ENCODE measurements at places on chromosomes 12 and 14. TPM values are rescaled to one million over a fixed set of nuclear protein-coding genes. Genes with fewer than 3 reads are reported as not detected.

- H3K27me3 ChIP-seq: no peaks in the 10 kb centered on the region
- no peak overlapping the region for H3K4me3 ChIP-seq
- no peaks in the 10 kb centered on the region for H3K4me1 ChIP-seq
- no peak for DNase-seq
Observed at GRCh38 chr14:83467811-83468210, 1934.2 kb upstream of the SEL1L start.

GRCh38 chr12:97267594-97268202 is 194.9 kb upstream of the RMST start:
- no peaks in the 10 kb centered on the region for H3K4me1 ChIP-seq
- H3K27me3 ChIP-seq: no peaks in the 10 kb centered on the region
- no peaks in the 10 kb centered on the region for H3K36me3 ChIP-seq
- DNase-seq: no peak
- no peak overlapping the region for H3K27ac ChIP-seq

DNA sequence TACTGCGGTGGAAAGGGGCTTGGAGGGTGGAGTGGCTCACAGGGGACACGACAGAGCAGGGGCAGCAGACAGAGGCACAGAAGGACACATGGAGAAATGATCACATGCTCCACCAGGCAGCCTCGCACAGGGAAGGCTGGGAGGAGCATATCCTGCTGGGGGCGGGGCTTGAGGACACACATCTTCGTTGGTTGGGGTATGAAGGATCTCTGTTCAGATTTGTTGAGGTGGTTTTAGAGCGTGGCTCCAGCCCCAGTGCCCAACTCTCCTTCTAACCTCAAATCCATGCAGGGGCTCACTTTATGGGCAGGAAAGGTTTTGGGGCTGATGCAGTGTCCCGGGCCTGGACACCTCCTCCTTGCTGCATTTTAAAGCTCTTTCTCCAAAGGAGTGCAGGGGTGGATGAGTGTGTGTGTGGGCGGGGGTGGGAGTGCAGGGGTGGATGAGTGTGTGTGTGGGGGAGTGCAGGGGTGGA is 733 bp upstream of the P3H3 start:
- H3K4me3 ChIP-seq: no peak overlapping the region
- no peak overlapping the region for H3K27ac ChIP-seq
- no peaks in the 10 kb centered on the region for H3K36me3 ChIP-seq
- DNase-seq: peak; percentile 83

GRCh38 chr12:23949348-23950209 is at the start of gene SOX5:
Gene SOX5 (minus strand): TSS chr12:23949670. CDS start chr12:23949601, 69 bp downstream.
- peak; percentile 67 for DNase-seq
- no peaks in the 10 kb centered on the region for H3K27me3 ChIP-seq
- no peaks in the 10 kb centered on the region for H3K36me3 ChIP-seq
- peak within 1 kb of the TSS; percentile 49 for H3K4me3 ChIP-seq
- H3K4me1 ChIP-seq: no peaks in the 10 kb centered on the region

GRCh38 chr14:56751471-56751870 is 58.8 kb downstream of the OTX2 start:
- H3K4me3 ChIP-seq: no peak overlapping the region
- H3K27me3 ChIP-seq: no peaks in the 10 kb centered on the region
- H3K4me1 ChIP-seq: no peaks in the 10 kb centered on the region
- H3K27ac ChIP-seq: no peak overlapping the region
- H3K36me3 ChIP-seq: no peaks in the 10 kb centered on the region

GRCh38 chr14:68190032-68190431 is 370.5 kb downstream of the RAD51B start:
- H3K27me3 ChIP-seq: no peaks in the 10 kb centered on the region
- H3K4me3 ChIP-seq: no peak overlapping the region
- DNase-seq: no peak
- H3K27ac ChIP-seq: no peak overlapping the region

DNA sequence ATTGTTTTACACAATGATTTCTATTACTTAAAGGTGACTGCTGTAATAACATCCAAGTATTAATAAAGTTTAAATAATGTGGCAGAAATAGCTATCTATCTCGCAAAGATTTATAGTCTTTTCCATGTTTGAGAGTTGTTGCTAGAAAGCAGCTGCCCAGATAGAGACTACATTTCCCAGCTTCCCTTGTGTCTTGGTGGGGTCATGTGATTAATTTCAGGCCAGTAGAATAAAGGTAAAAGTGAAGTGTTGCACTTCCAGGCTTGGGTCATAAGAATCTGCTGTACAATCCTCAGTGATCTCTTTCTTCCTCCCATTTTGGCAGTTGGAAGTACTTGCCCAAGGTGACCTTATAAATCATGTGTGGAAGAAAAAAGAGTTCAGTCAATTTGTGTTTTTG is 449.7 kb upstream of the USP15 start:
- no peaks in the 10 kb centered on the region for H3K4me1 ChIP-seq
- no peak overlapping the region for H3K27ac ChIP-seq

DNA sequence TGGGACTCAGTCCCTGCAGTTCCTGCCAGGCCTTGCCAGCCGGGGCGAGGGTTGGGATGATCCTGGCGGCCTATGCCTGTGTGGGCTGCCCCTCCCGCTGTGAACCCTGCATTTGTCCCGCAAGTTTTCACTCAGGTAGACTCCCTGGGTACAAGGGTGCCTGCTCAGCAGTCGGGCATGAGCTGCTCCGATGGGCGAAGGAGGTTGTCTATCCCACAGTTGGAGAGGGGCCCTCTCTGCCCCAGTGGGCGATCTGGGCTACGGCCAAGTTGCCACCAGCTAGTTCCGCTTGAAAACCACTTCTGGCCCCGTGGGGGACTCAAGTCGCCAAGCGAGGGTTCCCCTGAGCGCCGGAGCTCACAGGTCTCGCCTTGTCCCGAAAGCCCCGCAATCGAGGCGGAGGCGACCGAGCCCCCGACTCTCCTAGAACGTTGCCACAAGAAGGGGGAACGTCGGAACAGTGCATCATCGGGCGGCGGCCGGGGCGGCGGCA is 365 bp upstream of the TPI1 start:
- no peak for DNase-seq
- peaks cover 56% of the 10 kb centered on the region for H3K36me3 ChIP-seq
- H3K4me3 ChIP-seq: peak overlapping the region; percentile 100
- H3K27me3 ChIP-seq: no peaks in the 10 kb centered on the region
- peaks cover 37% of the 10 kb centered on the region for H3K4me1 ChIP-seq
- H3K27ac ChIP-seq: peak overlapping the region; percentile 96

DNA sequence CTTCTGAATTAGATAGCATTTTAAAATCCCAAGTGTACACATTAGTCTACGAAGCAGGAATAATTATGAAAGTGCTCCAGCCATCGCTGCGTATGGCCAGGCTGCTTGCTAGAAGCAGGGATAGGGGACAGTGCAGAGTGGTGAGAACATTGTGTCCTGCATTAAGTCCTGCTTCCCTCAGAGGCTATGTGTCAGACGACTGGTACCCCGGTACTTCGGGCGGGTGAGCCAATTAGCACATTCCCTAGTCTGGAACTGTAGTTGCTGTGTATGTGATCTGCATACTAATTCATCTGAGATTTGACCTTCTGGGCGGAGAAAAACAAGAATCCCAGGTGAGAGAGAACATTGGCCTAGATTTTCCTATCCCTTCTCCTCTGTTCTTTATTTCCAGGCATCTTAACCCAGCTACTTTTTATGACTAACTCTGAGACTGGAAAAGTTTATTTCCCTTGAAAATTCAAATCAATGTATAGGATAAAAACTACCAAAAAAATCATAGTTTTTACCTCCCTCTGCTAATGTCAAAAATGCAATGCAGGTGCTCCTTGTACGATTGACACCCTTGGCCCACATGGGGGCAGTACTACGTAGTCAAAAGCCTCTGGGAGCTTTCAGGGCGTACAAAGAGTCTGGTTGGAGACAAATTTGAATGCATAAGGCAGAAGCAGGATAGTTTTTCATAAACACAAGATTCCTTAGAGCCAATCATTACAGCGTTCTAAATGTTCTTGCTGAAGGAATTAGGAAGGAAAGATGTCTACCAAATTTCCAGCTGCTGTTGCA is 764.3 kb downstream of the NOVA1 start:
- H3K4me3 ChIP-seq: no peak overlapping the region
- no peaks in the 10 kb centered on the region for H3K36me3 ChIP-seq
- H3K27me3 ChIP-seq: no peaks in the 10 kb centered on the region
- H3K4me1 ChIP-seq: no peaks in the 10 kb centered on the region

GRCh38 chr14:78173346-78174035 is 3.3 kb downstream of the NRXN3 start:
- DNase-seq: no peak
- no peaks in the 10 kb centered on the region for H3K4me1 ChIP-seq
- H3K36me3 ChIP-seq: no peaks in the 10 kb centered on the region
- H3K27ac ChIP-seq: no peak overlapping the region

- H3K4me3 ChIP-seq: no peak overlapping the region
- no peaks in the 10 kb centered on the region for H3K27me3 ChIP-seq
- no peak overlapping the region for H3K27ac ChIP-seq
Observed at GRCh38 chr14:35578639-35579038, 44.7 kb downstream of the INSM2 start.

DNA sequence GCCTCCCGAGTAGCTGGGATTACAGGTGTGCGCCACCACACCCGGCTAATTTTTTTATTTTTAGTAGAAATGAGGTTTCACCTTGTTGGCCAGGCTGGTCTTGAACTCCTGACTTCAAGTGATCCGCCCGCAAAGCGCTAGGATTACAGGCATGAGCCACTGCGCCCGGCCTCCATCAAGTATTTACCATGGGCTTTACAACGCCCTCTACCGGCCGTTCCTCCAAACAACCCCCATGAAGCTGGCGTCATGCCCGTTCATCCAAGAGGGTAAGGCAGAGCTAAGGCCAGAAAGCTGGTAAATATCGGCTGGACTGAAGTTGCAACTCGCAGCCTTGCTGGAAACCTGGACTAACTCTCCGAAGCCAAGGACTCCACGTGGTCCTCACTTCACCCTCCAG is 41.6 kb downstream of the RNF34 start:
- no peak overlapping the region for H3K27ac ChIP-seq
- no peak for DNase-seq
- no peak overlapping the region for H3K4me3 ChIP-seq
- no peaks in the 10 kb centered on the region for H3K27me3 ChIP-seq
- no peaks in the 10 kb centered on the region for H3K4me1 ChIP-seq

GRCh38 chr12:122669397-122670070 is 33.6 kb downstream of the HCAR2 start:
- no peak overlapping the region for H3K4me3 ChIP-seq
- H3K27ac ChIP-seq: no peak overlapping the region
- H3K4me1 ChIP-seq: no peaks in the 10 kb centered on the region
- DNase-seq: no peak
- no peaks in the 10 kb centered on the region for H3K36me3 ChIP-seq
- H3K27me3 ChIP-seq: no peaks in the 10 kb centered on the region

- H3K4me3 ChIP-seq: no peak overlapping the region
- peaks cover 43% of the 10 kb centered on the region for H3K36me3 ChIP-seq
- peaks cover 22% of the 10 kb centered on the region for H3K4me1 ChIP-seq
- H3K27me3 ChIP-seq: no peaks in the 10 kb centered on the region
- H3K27ac ChIP-seq: no peak overlapping the region
- DNase-seq: peak; percentile 59
Observed at GRCh38 chr14:103509864-103510723, 12.5 kb downstream of the CKB start.

GRCh38 chr12:63319936-63320633 is 169.1 kb upstream of the AVPR1A start:
- H3K4me3 ChIP-seq: no peak overlapping the region
- no peak overlapping the region for H3K27ac ChIP-seq
- no peak for DNase-seq

- H3K27ac ChIP-seq: no peak overlapping the region
- H3K4me1 ChIP-seq: no peaks in the 10 kb centered on the region
- no peak overlapping the region for H3K4me3 ChIP-seq
- no peaks in the 10 kb centered on the region for H3K27me3 ChIP-seq
- H3K36me3 ChIP-seq: no peaks in the 10 kb centered on the region
Observed at GRCh38 chr12:84077679-84078078, 834.9 kb downstream of the SLC6A15 start.

DNA sequence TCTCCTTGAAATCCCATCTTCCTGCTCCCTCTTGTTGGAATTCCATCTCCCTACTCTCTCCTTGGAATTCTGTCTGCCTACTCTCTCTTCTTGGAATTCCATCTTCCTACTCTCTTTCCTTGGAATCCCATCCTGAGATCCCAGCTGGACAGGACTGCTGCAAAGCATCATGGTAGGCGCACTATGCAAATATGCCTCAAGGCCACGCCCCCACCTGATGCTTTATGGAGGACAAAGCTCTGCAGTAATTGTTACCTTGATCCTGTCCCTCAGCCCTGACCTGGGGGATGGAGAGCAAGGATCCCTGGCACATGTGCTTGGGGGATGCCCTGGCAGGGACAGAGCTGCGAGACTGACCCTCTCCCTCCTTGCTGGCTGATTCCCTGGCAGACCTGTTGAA is 185.6 kb downstream of the TBX5 start:
- no peak overlapping the region for H3K27ac ChIP-seq
- no peaks in the 10 kb centered on the region for H3K4me1 ChIP-seq
- no peak overlapping the region for H3K4me3 ChIP-seq
- H3K36me3 ChIP-seq: no peaks in the 10 kb centered on the region
- H3K27me3 ChIP-seq: peaks cover 7% of the 10 kb centered on the region

DNA sequence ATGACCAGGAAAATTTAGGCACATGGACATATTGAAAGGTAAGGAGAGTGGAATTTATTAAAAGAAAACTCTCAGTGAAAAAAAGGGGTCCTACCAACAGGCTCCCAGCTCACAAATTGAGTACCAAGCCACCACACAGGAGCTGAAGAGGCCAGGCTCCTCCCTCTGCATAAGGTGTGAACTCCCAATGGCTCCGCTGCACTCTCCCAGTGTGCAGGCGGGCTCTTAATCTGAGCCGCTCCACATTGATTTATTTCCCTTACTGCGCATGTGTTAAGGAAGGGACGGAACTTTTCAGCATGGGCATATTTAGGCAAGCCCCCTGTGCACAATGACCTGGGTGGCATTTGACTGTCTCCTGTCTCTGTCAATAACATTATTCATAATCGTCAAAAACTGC is 68.6 kb upstream of the PLEKHG7 start:
- no peak overlapping the region for H3K4me3 ChIP-seq
- no peak for DNase-seq
- no peak overlapping the region for H3K27ac ChIP-seq
- no peaks in the 10 kb centered on the region for H3K27me3 ChIP-seq
- H3K4me1 ChIP-seq: no peaks in the 10 kb centered on the region

GRCh38 chr14:99265571-99265970 is 6.4 kb downstream of the BCL11B start:
- H3K36me3 ChIP-seq: no peaks in the 10 kb centered on the region
- peaks cover 76% of the 10 kb centered on the region for H3K27me3 ChIP-seq
- H3K4me1 ChIP-seq: peaks cover 9% of the 10 kb centered on the region
- no peak overlapping the region for H3K27ac ChIP-seq
- DNase-seq: no peak

GRCh38 chr12:28145216-28145615 is 45.0 kb upstream of the CCDC91 start:
- no peak for DNase-seq
- H3K27ac ChIP-seq: no peak overlapping the region
- no peak overlapping the region for H3K4me3 ChIP-seq

Gene PTHLH
- total RNA-seq: 1.9 TPM

Gene CIROP
- total RNA-seq: not detected

Gene OAS1
- 60.0 TPM for total RNA-seq

Gene SDR9C7
- total RNA-seq: not detected

Gene LALBA
- total RNA-seq: not detected

Gene LGR5
- 0.35 TPM for total RNA-seq

Gene ZDHHC22
- not detected for total RNA-seq

Gene OR4K5
- not detected for total RNA-seq

Data from upper lobe of right lung (tissue), 1 donor.